Stimulated activated naive CD8-positive, alpha-beta T cell treated with anti-CD3 and anti-CD28 coated beads, Interleukin-15, Interleukin-2, amounts not matched to agents 100 U/mL and 50 U/mL, for 24 hours (primary cell): ENCODE measurements at places on chromosomes 3 and 15.

GRCh38 chr3:140285380-140285779, 350.4 kb downstream of the CLSTN2 start:
- no peak for DNase-seq

- DNase-seq, result no peak
These were observed 219.9 kb downstream of the NFKBIZ start for GRCh38 chr3:102069211-102069662.

GRCh38 chr15:40921949-40922607, 7.1 kb upstream of the DLL4 start:
- no peak for DNase-seq

DNA sequence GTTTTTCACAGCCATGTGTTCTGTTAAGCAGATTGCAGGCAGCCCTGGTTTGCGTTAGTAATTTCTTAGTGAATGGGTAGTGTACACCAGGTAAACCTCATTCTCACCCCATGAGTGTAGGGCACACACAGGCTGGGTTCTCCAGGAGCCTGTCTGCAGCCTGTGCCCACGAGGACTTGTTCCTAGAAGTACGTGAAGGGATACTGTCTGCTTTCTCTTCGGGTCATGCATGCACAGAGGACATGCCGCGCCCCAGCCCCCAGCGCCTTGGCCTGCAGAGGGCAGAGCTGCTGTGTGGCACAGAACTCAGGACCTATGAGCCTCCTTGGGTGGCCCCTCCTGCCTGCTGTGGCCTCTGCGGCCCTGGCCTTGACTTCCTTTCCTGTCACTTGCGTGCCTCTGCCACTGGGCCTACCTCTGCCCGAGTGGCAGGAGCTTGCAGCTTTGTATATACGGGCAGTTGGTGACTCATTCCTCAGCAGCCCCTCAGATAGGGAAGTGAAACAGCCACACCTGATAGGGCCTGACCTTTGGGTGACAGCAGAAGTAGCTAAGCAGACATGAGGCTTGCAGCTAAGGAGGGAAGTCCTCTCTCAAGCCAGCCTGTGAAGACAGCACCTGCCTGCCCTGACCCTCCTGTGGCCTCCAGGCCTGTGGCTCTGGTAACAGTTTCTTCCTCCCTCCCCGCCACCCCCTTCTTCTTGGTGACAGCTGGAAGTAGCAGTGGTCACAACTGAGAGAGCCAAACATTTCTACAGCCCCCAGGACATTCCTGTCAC, 19.5 kb downstream of the PPCDC start:
- peak; percentile 76 for DNase-seq

GRCh38 chr3:12750223-12750622, 8.8 kb downstream of the TMEM40 start:
- DNase-seq, result no peak

GRCh38 chr15:68644996-68645395, 66.2 kb downstream of the CORO2B start:
- no peak for DNase-seq

DNA sequence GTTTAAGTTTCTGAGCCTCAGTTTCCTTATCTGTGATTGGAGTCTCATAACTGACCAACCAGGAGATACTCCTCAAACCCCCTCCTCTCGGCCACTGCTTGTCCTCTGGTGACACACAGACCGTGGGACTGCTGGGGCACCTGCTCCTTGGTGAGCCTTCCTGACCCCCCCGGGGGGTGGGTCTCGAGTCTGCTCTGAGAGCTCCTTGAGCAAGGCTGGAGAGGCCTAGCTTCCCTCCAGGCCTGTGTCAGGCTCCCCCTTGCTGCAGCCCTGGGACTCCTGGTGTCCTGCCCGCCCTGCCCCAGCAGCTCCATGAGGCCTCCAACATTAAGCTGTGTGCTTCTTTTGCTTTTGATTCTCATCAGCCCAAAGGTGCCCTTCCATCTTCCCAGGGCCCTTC, 27.7 kb downstream of the SRPRB start:
- no peak for DNase-seq

GRCh38 chr3:44069276-44069675, 172.4 kb upstream of the TOPAZ1 start:
- no peak for DNase-seq

DNA sequence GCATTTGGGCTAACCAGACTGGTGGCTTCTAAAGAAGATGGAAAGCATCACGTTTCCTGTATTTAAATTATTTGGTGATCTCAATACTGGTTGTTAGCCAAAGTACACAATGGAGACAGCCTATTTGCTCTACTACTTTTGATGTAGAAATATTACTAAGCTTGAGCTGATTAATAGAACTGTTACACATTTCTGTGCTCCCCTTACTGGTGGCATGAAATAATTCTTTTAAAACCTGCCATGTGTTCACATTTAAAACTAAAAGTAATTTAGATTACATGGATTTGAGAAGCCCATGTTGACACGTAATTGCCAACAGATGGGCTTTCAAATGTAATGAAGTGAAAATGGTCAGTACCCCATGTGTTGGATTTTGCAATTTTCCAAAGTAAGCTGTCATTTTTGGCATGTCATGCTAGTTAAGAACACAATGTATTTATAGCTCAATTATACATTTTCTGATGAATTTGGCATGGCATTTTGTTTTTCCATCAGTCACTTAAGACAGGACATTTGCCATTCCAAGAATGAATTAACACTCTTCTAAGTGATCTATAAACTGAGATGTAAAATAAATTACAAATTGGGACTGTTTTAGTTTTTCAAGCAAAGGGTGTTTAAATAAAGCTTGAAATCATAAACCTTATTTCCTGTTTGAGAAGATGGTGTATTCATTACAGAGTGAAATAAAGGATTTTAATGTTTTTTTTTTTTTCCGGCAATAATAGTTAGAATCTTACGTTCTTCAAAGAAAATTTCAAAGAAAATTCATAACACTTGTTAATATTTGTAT, 10.8 kb upstream of the RARRES1 start:
- no peak for DNase-seq

DNA sequence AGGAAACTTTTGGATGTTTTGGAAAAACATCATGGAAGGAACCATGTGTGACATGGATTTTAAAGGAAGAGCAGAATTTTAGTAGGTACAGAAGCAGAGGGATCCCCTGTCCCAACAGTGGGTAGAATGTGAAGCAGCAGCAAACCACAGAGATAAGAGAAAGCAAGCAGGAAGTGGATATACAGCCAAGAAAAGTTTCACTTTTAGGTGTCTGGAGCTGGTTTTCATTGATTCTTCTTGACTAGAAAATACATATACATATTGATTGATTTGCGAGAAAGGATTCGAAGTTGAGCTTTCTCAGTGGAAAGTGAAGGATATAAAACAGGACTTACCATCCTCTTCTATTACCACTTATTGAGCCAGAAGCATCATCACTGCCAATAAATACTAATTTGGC, 133.5 kb downstream of the KCNMB2 start:
- DNase-seq, result no peak

DNA sequence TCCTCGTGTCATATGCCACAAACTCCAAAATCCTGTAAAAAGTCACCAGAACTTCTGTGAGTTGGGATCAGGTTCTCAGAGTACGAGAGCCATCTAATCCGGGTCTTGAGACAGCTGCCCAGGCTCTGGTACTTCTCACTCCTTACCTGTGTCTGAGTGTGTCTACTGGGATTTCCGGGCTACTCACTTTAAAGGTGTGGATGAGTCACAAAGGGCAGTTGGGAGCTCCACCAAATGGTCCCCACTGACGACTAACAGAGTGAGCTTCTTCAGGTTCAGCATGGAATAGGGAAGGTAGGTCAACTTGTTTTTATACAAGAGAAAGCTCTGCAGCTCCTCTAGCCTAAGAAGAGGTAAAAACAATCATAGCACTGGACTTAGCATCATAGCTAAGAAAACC, 29.5 kb downstream of the RTP3 start:
- no peak for DNase-seq

DNA sequence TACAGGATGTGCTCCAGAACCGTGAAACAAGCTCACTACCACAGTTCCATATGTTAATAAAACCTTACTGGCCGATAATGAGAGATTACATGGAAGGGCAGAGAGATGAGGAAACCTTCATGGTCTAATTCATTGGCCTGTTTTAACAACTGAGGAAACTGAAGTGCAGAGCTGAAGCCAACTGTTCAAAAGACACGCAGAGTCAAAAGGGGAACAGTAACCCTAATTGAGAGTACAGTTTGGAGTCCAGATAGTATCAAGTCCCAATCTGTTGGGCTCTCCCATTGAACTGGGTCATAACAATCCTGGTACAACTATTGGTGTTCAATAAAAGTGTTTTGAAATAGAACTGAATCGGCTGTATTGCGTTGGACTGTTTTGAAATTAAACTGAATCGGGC, 69.6 kb downstream of the SLC12A8 start:
- DNase-seq, result no peak

- no peak for DNase-seq
These were observed 70.1 kb downstream of the CCK start for GRCh38 chr3:42195879-42196330.

DNA sequence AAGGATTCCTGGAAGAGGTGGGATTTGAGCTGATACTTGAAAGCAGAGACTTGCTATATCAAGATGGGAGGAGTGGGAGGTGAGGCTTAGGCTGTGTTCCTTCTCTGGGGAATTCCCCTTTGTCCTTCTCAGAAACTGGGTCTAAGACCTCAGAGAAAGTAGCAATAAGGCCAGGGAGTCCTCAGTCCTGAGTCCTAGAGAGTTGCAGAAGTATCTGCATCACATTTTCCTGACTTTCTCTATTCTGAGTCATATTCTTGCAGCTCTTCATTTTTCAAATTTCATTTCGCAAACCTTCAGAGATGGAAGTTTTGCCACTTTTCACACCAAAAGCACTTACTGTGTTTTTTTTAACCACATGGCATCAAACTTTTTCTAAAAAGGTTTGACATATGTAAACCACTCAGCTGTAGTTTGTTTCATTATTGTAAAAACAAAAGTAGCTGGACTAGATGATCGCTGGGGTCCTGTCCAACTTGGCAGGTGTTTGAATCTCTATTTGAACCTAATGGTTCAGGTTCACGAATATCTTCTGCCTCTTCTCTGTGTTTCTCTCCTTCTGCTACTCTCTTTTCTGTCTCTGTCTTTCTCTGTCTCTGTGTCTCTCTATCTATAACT, 21.3 kb downstream of the COLQ start:
- DNase-seq, result no peak

DNA sequence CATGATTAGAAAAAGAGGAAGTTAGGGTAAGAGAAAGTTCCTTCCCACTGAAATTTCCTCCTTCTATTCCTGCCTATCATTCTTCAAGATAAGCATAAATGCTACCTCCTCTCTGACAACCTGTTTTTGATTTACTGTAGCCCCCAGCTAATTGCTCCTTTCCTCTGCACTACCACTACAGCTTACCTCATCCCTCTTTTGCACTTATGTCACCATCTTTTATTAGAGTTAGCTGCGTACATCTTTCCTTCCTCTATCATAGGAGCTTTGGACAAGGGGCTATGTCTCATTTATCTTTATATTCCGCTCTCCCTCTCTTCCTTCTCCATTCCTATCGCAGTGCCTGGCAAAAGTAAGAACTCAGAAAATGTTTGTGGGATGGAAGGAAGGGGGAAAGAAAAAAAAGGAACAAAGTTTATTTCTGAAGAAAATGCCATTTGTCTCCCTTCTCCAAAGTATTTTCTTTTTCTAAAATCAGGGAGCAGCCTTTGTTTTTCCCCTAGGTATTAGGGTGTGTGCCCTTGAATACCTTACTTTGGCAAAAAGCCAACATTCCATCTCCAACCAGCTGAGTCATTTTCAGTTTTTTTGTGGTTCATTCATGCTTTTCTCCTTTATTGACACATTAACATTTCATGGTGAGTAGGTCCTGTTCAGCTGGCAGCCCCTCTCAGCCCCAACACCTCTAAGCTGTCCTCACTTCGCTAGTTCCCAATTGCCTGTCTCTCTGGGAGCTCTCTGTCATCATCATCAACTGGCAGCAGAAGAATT, 87.6 kb upstream of the SOX2 start:
- DNase-seq, result no peak

- DNase-seq, result no peak
These were observed 70.6 kb downstream of the GOLIM4 start for GRCh38 chr3:168025076-168025475.

DNA sequence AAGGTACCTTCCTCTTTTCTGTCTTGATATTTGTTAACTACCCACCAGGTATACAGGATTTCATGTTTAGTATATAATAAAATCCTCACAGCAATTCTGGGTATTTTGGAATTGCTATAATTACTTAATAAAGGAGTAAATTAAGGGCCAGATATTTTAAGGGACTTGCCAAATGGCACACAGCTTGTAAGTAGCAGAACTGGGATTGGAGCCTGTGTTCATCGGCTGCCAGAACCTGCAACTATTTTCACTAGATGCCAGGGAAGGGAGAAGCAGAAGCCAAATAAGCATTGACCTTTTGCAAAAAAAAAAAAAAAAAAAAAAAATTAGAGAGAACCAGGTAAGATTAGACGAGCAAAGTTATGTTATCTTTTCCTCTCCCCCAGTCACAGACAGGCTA, 683.3 kb upstream of the CADM2 start:
- DNase-seq, result no peak

GRCh38 chr3:55000953-55001352, 73.1 kb upstream of the LRTM1 start:
- no peak for DNase-seq

- DNase-seq, result no peak
These were observed 183.6 kb downstream of the ABHD5 start for GRCh38 chr3:43874290-43874689.

GRCh38 chr3:188663839-188664238, 507.9 kb upstream of the TPRG1 start:
- DNase-seq, result no peak

DNA sequence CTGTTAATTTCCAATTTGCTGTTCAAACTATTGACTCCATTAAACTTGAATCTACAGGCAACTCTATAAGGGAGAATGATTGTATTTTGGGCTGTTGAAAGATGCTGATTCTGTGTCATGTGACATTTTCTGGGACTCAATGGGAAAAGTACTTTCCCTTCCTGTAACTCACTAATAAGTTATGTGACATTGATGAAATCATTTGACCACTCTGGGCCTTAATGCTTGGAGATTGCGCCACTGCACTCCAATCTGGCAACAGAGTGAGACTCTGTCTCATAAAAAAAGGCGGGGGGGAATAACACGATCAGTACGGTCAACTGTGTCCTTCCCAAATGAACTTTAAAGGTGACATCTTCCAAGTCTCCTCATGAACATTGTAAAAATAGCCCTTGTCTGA, 215.2 kb upstream of the SGO1 start:
- DNase-seq, result no peak

DNA sequence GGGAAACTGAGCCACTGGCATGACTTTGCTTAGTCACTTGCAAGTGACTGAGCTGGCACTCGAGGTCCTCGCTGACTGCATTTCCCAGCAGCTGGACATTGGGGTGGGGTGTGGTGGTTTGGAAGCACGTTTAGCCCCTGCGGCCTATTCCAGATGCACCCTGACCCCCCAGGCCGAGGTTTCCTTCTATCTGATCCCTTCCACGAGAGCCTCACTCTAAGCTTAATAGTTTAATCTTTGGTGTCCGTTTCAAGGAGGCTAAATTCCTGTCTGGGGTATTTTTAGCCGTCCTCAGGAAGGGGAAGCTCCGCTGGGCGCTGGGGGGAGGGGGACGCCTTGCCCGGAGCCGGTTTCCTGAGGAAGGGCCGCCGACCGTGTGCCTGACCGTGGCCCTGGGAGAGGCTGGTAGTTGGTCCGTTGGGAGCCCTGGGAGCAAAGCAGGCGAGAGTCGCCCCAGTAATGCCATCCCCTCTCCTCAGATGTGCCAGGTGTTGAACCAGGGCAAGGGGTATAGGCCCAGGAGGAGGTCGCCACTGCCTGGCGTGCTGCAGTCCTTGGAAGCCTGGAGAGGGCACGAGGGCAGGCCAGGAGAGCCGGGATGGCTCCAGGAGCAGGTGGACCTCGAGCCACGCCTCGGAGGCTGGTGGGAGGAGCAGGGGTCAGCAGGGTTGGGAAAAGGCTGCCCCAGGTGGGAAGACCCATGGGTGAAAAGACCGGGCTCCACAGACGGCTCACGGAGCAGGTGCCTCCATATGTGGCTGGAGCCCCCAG, 37.2 kb downstream of the IDH2 start:
- DNase-seq, result no peak
